CD4-positive, CD25-positive, alpha-beta regulatory T cell (primary cell): ENCODE measurements at places on chromosomes 4 and X.
A peak's percentile ranks its signal among the peaks of the same experiment; 100 is the strongest.

DNA sequence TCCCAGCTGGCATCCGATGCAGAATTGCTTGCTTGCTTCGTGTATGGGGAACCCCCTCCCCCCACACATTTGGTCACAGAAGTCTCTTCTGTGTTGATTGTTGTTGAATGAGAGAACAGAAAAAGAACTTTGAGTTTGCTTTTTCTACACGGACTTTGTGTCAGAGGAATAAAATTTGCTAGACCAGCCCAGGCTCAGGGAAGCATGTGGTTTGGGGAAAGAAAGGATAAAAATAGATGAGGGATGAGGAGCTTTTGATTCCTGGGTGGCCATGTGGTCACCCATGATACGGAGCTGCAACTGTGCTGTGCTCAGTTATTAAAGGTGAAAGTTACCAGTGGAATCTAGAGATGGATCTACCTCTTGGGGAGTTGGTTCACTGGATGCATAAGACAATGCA, 34.2 kb upstream of the ESX1 start:
- no peak for DNase-seq

DNA sequence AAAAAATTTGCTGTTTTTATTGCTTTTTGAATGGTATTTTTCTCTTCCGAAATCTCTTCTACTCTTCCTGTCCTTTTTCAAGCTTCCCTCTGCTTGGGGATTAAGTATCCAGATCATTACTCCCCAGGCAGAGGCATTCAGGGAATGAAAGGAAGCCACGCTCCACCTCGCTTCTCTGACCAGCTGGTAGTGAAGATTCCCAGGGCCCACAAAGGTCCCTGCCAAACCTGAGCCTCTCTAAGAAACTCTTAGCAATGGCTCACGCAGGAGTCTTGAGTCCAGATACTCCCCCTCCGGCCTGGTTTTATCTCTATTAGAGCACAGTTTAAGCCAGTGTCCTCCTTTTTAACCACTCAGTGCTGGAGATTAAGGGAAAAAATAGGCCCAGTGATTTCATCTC, 51.4 kb upstream of the SOD3 start:
- DNase-seq = no peak

GRCh38 chrX:49272421-49272820, 2.8 kb downstream of the PPP1R3F start:
- peak; percentile 89 for DNase-seq

- no peak for DNase-seq
Observed at GRCh38 chr4:104677116-104677515, 182.4 kb upstream of the CXXC4 start.

- DNase-seq = no peak
Observed at GRCh38 chrX:27995611-27996010, 14.4 kb upstream of the DCAF8L1 start.

DNA sequence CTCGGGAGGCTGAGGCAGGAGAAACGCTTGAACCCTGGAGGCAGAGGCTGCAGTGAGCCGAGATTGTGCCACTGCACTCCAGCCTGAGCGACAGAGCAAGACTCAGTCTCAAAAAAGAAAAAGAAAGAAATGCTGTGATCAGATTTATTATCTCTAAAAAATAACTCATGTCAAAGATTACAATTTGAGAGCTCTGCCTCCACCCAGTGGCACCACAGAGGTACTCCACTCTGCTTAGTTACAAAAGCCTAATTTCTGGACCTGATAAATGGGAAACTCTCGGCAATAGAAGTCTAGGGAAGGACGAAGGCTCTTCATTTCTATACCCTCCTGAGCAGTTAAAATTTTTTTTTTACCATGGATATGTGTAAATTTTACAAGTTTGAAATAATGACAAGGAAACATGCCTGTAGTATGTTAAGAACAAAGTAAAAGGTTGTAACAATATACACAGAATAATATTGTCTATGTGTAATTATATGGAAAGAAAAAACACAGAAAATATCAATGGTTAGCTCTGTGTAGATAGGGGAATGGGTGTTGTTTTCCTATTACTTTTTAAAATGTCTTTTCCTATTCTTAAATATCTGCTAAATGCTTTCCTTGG, 149.8 kb downstream of the STIM2 start:
- DNase-seq = peak; percentile 73

DNA sequence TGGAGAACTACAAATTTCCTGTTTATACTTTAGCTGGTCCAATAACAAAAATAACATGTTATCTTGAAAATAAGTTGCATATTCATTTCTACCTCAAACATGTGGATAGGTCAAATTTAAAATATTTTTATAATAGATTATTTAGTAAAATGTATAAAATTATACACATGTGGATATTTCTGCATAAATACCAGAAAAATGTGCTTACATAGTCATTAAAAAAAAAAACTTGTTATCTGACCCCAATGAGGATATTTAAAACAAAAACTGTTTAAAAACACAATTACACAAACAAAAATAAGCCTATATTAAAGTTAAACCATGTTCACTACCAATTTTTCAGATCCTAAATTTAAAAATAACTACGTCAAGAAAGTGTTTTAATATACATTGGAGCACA, 28.1 kb downstream of the FBXO8 start:
- no peak for DNase-seq

GRCh38 chr4:101348367-101348827, 1.1 kb upstream of the PPP3CA start:
- DNase-seq = no peak

DNA sequence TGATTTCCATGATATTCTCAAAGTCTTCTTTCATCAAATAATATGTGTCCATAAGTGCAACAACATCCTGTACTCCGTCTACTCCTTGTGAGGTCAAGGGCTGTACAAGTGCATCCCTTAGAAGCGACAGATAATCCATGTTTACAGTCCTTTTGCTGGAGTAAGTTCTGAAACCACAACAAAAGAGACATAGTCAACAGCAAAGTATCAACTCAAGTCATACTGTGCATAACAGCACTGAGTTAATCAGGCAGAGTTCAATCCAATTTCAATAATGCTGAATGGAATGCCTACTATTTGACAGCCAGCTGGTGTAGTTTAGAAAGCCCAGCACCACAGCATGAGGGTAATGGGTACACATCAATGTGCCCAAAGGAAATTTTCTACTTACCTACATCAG, 74.5 kb downstream of the RFC1 start:
- no peak for DNase-seq

- no peak for DNase-seq
Observed at GRCh38 chr4:10168151-10168550, 51.6 kb upstream of the WDR1 start.

- DNase-seq = no peak
Observed at GRCh38 chr4:88858752-88859151, 161.1 kb upstream of the NAP1L5 start.

DNA sequence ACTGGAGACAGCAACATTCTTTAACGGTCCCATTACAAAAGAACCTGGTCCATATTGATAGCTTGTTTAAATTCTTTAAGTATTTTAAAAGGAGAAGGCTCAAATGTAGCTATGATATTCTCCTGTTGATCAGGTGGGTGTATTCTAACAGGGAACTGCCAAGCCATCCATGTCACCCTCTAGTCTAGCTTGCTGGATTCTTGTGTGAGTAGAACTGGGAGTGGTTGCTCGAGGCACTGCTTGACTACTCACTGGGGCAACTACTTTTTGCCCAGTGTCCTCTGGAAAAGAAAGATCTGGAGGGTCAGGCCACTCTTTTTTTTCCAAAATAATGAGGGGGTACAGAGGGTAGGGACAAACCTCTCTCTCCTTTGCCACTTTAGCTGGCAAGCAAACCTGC, 155.1 kb downstream of the ZNF518B start:
- no peak for DNase-seq
